ENCODE measurements at places on chromosomes 16 and 17.
A peak's percentile ranks its signal among the peaks of the same experiment; 100 is the strongest.

DNA sequence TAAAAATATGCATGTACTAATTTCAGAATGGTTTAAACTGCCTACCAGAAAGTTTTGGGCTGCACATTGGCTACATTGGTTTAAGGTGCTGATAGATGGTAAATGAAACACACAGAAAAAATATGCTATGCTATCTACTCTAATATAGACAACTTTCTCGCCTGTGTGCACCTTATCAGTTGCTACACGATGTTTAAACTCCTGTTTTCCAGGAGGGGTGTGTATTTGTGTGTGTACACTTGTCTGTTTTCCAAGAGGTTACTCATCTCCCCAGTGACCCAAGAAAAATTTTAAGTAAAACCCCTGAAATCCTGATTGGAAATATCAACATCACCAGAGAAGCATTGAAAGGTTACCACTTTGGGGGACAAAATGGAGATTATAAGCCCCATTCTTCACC lies 21.6 kb upstream of the PSMC5 start:
- no peak for DNase-seq

GRCh38 chr16:26267641-26268040 lies 575.9 kb downstream of the HS3ST4 start:
- no peak for DNase-seq

DNA sequence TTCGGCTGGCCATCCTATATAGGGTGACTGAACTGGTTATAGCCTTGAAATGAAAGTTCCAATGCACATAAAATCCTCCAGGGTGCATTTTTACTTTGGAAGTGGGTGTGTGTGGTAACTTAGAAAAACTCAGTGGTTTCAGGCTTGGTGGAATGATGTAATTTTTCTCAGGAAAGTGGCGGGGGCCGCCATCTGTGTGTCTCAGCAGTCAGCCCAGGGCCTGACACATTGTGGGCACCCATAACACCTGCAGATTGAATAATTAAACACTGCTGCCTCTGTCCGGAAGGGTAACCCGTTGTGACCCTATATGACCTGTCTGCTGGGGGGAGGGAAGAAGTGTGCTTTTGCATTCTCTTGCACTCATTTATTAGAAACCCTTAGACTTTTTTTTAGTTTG lies 2.2 kb upstream of the PDP2 start:
- no peak for DNase-seq

DNA sequence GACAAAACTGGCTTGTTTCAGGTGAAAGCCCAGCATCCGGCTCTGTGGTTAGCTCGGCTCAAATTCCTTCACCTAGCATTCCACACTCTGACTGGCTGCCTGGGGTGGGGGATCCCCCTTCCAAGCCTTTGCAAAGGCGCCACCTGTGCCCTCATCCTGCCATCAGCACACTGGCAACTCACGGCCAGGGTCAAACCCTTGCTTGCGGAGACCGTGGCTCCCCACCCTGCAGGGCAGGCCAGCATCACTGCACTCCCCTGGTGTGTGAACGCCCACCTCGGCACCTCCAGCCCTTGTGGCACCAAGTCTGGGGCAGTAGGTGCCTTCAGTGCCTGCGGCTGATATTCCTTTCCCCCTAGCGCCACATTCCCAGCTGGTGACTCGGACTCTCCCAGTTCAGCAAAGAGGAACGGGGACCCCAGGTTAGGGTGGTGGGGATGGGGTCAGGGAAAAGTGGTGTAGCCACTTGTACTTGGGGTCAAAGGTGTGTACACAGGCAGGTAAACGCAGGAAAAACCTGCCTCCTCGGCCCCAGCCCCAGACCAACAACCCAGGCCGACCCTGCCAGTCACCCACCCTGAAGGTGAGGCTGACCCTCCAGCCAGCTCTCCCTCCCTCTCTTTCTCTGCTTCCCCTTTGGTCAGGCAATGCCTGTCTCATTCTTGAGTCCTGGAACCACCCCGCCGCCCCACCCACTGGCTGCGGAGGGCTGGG lies 1.1 kb downstream of the FLII start:
- no peak for DNase-seq

GRCh38 chr16:82867485-82867884 lies 240.7 kb downstream of the CDH13 start:
- DNase-seq, result no peak

- peak; percentile 59 for DNase-seq
Measured at GRCh38 chr17:7136266-7136877, 21.8 kb upstream of the ASGR2 start.

DNA sequence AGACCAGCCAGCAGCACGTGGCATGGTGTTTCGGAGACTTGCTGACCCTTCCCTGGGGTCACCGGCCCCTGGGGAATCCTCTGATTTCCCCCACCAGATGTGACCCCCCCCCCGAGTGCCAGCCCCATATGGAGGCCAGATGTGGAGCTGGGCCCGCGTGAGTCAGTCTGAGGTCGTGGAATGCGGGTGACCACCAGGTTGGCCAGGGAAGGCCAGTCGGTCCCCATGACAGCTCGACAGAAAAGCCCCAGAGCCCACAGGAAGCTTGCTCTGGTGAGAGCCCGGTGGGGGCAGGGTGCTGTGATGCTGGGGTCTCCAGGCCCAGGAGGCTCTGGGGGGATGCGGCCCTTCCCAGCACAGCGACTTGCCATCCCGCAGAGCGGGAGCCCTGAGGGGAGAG lies 209.0 kb downstream of the NTN1 start:
- DNase-seq, result no peak

DNA sequence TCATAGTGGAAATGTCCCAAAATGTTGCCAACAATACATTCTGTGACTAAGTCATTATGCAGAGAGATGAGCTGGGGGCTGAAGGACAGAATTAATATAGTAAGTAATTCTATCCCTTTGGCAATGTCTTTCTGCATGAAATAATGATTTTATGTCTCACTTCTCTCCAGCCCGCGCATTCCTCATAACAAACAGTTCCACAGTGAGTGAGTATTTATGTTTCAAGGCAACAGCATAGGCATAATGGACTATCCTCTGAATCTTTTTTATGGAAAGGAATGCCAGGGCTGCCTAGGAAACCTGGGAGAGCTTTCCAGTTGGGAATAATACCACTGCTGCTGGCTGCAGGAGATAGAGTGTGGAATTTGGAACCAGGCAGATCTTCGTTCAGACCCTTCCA lies 477.7 kb downstream of the HS3ST4 start:
- no peak for DNase-seq

DNA sequence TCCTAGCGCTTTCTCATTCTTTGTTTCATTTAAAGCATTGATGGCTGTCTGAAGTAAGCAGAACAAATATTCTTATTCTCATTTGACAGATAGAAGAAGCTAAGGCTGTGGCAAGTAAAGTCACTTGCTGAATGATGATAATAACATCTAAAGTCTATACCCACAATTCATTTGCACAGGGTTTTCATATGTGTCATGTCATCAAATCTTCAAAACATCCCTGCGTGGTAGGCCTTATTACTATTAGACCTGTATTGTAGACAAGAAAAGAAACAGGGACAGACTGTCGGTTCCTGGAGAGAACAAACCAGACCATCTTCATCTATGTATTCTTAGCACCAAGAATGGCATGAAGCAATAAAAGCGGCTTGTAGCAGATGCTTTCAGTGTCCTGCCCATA lies 85.9 kb downstream of the ASIC2 start:
- DNase-seq, result no peak

GRCh38 chr17:74646231-74646630 lies 22.7 kb upstream of the CD300E start:
- DNase-seq, result peak; percentile 72

GRCh38 chr16:59566446-59566845 lies 832.3 kb upstream of the GOT2 start:
- no peak for DNase-seq

- DNase-seq, result no peak
Measured at GRCh38 chr16:49468611-49469310, 95.2 kb downstream of the C16orf78 start.

DNA sequence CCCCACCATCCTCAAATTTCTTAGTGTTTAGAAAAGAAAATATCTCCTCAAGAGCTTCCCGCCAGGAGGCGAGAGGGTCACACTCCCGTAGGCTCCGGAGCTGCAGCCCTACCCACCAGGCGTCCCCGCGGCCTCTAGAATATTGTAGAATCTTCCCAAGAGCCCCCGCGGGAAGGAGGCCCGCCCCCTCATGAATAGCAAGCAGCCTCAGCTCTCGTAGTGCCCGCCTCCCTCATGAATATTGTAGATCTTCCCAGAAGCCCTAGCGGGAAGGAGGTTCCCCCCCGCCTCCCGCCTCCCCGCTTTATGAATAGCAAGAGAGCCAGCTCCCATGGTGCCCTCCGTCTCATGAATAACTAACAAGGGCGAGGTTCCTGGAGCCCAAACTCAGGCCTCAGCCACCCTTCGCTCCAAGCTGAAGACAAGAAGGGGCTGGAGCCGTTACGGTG lies at the start of gene FBXO47:
Gene FBXO47, minus strand, starts transcription at position 114 of the 449 bp plus-strand sequence. CDS start 4,378 bp downstream, outside the sequence.
- DNase-seq, result no peak

DNA sequence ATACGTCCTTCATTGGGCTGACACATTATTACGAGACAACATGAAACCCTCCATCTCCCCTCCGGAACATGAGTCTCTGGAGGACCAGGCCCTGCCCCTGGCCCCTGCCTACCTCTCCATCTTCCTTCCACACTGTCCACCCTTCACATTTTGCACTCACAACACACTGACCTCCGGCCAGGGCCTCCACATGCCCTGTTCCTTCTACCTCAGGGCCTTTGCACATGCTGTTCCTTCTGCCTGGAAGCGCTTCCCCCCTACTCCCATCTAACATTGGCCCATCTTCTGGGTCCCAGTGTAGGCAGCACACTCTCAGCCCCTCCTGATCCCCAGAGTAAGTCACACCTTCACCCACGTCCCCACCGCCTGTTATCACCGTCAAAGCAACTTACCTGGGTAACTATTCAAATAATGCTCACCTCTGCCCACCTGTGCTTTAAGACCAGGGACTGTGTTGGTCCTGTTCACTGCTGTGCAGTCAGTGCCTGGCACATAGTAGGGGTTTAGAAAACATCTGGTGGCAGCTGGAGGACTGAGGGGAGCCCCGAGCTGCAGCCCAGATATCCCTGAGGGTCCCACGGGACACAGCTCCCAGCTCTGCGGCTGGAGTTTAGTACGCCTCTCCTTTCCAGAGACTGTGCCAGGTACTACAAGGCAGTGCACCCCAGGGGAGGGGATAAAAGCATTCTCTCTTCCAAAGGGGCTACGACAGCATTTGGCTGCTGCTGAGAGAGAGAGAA lies 27.2 kb downstream of the RPH3AL start:
- DNase-seq, result no peak

DNA sequence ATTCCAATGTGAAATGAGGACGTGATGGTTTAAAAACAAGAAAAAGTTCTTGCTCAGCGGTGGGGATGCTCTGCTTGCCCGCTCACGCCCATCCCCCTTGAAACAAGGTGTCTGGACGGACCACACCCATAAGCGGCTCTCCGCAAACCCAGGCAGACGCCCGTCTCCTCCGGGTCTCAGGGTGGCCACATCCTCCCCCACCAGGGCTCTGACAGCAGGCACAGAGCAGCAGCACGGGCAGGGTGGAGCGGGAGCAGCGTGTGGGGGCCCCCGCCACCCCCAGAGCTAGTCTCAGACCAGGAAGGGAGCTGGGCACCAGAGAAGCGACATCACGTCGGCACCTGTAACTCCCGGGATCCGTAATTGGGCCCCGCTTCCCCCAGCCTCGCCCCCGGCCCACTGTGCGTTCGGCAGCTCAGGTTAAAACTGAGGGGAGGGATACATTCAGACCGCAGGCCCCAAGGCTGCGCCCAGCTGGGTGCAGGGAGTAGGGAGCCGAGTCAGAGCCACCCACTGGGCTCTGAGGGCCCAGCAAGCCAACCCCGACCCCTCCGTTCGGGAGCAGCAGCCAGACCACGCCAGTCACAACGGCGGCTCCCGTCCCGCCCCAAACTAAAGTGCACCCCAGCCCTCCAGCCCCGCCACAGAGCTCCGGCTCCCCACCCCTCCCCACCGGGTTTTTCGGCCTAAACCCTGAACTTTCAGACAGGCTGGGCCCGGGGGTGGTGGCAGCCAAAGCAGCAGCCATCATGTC lies 22.0 kb downstream of the CLUH start:
- DNase-seq, result no peak

- no peak for DNase-seq
Measured at GRCh38 chr17:50146230-50146926, 4.1 kb downstream of the PPP1R9B start.

GRCh38 chr16:51374346-51374745 lies 223.3 kb upstream of the SALL1 start:
- DNase-seq, result no peak

DNA sequence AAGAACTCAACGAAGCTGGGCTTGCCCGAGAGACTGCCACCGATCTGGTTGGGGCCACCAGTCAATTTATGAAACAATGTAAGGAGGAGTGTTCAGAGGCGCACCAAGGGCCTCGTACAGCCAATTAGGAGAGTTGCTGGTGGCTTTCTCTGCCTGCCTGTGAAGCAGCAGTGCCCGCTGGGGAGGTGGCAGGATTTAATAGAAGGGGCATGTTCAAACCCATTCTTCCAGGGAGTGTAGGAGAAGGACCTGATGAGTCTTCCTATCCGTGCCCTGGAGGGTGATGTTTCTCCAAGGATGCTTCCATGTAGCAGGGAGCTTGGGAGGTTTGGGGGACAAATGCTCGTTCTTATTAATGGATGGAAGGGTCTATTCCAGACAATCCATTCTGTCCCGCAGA lies 178.4 kb downstream of the CCDC182 start:
- DNase-seq, result peak; percentile 96

GRCh38 chr16:21033704-21034103 lies 116.9 kb downstream of the DNAH3 start:
- no peak for DNase-seq

DNA sequence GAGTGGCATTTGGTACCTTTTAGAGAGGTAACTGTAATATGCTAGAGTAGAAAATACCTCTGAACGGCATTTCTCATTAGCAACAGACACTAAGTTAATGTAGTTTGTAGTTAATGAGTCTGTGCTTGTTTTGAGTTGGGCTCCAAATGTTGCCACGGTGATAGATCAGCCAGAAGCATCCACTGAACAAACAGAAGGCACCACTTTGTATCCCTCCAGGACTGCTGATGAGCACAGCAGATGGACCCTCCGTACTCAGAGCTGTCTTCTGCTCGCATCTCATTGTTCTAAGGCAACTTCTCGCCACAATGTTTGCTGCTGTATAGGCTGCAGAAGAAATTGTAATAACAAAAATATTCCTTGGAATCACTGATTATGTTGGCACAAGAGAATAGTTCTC lies 56.1 kb downstream of the TNRC6C start:
- peak; percentile 74 for DNase-seq

DNA sequence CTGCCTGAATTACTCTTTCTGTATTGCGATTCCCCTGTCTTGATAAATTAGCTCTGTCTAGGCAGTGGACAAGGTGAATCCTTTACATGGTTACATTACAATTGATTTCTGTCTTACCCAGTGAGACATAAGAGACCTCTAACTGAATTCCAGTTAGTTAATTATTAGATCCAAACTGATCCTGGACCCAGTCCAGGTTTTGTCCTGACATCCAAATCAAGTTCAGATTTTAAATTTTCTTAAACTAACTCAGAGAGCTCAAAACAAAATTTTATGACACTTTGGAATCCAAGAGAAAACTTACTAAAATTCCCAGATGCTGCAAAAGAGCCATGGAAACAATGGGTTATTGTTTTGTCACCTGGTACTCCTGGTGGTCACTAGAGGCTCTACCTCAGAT lies 2166.6 kb downstream of the TP53TG3F start:
- no peak for DNase-seq

- DNase-seq, result no peak
Measured at GRCh38 chr16:12323007-12323758, 346.6 kb downstream of the SNX29 start.
